NCI-H1092 (cell line): ENCODE measurements at places on chromosomes 3 and 15.

DNA sequence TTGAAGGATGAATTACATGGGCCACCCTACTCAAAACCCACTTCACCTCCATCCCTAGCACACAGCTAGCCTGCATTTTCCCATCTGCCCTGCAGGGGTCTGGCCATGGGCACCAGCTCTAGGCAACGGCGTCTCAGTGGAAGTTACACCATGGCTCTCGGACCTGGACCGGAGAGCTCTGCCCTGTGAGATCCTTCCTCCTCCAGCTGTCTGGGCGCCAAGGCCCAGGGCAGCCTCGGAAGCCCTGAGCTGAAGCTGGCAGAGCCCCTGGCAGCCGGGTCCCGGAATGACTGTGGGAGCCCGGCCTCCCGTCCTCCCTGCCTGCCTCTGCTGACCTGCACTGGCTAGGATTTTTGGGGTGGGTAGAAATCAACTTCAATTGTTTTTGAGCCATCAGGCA lies 98.9 kb downstream of the CHSY1 start:
- DNase-seq, result no peak

DNA sequence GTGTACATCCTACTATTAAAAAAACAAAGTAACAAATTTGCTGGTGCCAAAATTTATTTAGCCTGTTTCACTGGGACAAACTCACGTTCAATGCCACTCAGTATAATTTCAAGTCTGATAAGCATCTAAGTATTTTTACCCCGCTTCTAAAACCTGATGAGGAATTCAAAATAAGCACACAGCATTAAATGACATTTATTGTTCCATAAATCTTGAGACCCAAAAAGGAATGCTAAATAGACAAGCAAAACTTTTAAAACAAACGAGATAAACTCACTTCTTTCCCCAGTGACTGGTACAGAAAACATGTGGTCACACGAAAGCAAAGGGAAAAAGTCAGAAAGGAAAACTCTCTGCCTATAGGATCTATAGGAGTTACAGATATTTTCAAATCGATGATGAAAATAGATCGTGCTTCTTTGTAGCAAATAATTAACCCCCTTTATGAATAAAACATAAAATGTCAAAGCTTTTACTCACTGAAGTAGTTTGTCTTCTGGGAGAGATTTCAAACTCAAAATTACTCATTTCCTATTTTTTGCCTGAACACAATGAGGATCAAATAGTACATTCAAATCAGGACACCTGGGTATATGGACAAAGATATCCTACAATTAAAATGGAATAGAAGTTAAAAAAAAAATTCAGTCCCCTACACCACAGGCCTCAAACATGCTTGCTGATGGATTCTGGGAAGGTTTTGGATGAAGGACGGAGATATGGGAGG lies 51.7 kb downstream of the UBP1 start:
- DNase-seq, result no peak

- DNase-seq, result no peak
Measured at GRCh38 chr3:189898559-189899153, 222.0 kb downstream of the P3H2 start.

GRCh38 chr3:64257100-64257755 lies 32.0 kb upstream of the PRICKLE2 start:
- DNase-seq, result no peak

DNA sequence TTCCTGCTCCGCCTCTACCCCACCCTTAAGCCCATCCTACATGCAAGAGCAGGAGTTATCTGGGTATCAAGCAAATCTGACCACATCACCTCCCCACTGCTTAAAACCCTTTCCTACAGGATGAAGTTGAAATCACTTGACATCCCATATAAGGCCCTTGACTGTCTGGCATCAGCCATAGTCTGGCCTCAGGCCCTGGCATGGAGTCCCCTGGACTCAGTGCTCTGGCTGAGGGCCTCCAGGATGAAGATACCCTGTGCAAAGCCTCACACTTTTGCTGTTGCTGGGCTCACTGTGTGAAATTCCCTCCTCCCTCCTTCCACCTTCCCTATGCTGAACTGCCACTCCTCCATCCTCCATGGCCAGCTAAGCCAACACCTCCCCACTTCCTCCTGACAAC lies 65.2 kb upstream of the GLCE start:
- DNase-seq, result no peak

DNA sequence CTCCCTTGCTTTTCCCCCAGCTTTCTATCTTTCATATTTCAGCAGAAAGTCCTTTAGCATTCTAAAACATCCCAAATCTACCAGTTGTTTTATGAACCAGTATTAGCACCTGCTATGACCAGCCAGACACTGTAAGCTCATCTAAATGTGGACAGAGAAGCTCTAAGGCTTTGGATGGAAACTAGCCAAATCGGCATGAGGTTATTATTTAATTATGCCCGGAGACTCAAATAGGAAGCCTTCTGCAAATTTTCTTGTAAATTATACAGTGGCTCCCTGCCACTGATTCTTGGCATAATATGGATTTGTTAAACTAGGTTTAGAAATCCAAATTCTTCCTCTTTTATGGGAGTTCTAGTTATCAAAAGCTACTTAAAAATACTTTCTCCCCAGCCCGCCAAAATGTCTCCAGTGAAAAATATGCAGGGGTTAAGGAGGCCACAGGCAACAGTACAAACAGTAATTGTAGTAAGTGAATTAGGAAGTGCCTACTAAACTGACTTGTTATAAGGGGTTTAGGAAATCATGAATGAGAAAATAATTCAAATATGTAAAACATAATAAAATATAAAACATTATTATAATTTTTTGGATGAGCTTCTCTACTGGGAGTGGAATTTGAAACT lies 15.4 kb downstream of the MYH15 start:
- no peak for DNase-seq

DNA sequence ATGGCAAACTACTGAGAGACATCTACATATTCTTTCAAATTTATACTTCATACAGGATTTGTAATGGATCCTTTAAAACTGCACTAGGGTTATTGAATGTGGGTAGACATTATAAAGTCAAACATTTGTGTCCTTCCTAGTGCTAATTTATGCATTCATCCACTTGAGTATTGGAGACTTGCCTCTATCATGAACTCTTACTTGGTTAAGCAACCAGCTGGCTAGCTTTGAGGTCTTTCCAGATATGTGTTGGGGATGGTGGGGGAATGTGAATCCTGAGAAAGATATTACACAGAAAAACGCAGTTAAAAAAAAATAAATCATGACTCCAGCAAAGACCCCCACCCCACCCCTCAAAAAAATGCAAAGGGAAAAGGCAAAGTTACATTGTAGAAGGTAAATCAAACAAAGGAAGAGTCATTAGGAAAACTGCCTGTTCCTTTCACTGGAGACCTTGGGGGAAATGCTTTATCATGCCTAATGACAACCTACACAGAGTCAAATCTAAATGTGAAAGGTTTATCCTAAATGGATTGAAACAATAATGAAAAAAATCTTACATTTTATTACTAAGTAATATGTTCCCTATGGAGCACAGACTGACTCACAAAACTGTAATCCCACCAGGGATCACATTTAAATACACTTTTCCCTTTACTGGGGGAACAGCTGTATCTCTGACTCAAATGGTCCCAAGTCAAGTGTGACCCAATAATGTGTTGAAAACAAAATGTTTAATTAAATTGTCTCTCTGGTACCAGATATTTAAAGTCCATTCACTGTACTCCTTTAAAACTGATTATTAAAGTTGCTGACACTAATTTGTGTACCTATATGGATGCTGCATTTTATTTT lies 522.3 kb downstream of the ROBO1 start:
- no peak for DNase-seq

DNA sequence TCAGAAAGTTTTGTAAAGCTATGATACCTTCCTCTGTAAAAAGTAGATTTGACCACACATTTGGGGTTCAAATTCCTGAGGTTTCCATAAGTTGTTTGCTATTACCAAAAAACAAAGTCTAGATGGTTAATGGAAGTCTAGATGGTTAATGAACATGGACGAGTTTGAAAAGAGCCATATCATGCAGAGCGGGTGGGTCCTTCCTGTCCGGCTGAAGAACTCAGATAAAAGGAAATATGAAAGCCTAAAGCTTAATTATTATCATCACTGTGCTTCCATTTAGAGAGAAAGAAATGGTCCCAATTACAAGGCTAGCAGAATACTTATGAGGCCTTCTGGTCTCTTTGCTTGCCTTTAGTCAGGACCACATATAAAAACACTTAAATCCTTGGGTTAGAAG lies 132.1 kb upstream of the SATB1 start:
- no peak for DNase-seq

DNA sequence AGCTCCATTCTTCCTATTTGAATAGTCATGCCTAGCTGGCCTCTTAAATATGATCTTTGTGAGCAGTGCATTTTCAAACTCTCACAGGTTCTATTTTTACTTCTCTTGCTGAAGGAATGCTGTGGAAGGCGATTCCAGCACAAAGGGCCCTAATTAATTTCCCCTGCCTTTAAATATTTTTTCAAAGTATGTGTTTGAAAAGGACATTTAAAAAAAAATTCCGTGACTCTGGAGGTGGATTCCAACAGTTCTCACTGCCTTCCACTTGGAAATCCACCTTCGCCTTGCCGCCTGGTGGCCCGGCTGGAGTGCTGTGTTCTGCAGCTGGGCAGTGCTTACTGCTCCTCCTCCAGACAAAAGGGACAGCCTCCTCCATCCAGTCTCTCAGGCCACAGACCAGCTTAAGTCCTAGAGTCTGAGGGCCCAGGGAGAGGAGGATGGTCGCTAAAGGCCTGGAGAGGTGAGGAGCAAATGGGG lies 61.5 kb upstream of the CORO2B start:
- DNase-seq, result no peak

GRCh38 chr3:71398157-71398836 lies 185.2 kb downstream of the FOXP1 start:
- DNase-seq, result no peak

DNA sequence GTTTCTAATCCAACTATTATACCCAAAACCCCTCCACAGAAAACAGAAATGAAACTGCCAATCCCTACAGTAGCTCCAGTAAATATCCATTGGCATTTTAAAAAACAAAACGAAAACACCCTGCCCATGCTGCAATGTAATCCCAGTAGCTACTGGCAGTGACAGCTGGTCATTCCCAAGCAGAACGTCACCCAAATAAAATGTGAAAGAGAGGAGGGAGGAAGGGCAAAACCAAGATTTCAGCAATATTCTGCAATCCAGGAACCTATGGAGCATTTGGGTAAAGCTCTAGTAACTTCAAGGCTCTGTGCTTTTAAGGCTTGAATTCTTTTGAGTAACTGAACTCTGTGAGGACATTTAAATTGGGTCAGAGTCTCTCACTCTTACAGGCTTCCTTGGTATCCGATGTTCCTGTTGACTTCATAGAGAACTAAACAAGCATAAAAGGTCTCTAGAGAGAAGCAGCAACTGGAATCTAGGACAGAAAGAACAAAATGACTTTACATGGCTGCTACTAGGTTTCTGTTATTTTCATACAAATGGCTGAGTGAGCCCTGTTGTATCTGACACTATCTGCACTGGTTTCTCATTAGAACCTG lies 136.2 kb downstream of the TNIK start:
- no peak for DNase-seq

DNA sequence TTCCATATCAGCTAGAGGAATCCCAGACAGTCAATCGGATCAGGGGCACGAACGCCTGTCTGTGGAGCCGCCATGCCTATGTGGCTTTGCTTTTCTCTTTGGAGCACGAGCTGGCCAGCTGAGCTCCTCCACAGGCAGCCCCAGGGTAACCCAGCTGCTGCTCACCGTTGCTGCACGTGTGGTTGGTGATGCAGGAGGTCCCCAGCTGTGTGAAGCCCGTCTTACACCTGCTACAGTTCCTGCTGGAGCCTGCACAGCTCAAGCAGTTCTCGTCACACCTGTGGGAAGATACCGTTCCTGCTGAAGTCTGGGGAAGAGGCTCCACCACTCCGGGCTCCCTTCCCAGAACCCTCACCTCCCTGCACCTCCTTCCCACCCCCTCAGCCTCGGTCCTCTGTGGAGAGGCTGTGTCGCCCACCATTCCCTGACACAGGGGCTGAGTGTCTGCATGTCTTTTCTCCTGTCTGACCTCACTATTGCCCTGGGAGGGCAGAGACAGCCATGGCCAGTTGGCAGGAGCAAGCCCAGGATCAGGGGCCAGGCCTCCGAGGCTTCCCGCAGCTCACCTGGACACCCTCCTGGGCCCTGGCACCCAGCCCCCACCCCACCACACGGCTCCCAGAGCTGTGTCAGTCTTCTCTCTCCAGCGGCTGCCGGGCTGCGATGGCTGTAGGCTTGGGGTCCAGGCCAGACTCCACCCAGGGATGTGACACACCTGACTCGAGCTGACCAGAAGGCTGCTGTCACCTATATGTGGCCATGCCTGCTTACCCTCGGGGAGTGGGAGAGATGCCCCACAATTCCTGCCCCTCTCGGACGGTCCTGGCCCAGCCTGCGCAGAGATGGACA lies 12.2 kb upstream of the SNRPA1 start:
- no peak for DNase-seq

DNA sequence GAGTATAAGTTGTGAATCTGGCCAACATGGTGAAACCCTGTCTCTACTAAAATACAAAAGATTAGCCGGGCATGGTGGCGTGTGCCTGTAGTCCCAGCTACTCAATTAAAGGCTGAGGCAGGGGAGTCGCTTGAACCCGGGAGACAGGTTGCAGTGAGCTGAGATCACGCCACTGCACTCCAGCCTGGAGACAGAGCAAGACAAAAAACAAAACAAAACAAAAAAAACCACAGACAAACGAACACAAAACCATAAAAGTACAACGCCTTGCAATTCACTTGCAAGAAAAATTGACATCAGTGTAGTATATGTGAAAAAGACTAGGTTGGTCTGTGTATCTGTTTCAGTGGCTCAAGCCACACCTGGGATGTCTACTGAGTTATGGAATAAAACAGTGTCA lies 29.9 kb upstream of the CCDC80 start:
- DNase-seq, result no peak

DNA sequence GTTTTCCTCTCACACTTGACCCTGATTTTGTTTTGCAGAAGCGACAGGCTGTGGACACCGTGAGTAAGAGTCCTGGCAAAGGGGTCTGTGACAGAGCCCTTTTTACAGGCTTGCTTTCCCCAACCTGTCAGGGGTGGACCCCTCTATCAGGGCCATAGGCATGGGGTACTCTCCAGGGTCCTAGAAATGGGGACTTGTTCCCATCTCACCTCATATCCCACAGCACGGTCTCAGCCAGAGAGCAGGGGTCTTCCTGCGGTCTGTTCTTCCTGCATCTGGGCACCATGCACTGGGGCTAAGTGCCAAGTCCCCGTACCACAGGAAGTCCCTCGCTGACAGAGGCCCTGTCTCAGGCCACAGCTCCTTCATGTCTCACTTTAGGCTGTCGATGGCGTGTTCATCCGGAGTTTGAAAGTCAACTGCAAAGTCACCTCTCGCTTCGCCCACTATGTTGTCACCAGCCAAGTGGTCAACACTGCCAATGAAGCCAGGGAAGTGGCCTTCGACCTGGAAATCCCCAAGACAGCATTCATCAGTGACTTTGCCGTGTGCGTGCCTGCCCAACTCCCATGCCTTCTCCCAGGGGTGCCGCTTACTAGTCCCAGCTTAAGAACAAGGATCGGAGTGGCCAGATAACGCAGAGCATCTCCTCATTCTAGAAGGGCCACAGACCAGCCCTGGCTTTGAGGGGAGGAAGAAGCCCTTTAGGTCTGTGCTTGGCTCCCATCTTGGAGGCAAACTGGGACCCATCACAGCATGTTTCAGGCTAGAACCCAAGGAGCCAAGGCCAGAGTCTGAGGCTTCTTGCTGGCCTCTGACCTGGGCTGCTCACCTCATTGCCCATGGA lies 783 bp downstream of the ITIH1 start:
- no peak for DNase-seq
